ENCODE measurements at places on chromosomes 2 and 18.

- DNase-seq, result no peak
These were observed 401.3 kb upstream of the PIK3C3 start for GRCh38 chr18:41553716-41554115.

- no peak for DNase-seq
These were observed 46.8 kb upstream of the SMIM21 start for GRCh38 chr18:75474332-75474731.

GRCh38 chr2:128369602-128370467 lies 51.2 kb upstream of the HS6ST1 start:
- no peak for DNase-seq

GRCh38 chr18:22082408-22082807 lies 87.0 kb upstream of the GATA6 start:
- no peak for DNase-seq

- DNase-seq, result no peak
These were observed 35.2 kb upstream of the CNGA3 start for GRCh38 chr2:98311090-98311489.

DNA sequence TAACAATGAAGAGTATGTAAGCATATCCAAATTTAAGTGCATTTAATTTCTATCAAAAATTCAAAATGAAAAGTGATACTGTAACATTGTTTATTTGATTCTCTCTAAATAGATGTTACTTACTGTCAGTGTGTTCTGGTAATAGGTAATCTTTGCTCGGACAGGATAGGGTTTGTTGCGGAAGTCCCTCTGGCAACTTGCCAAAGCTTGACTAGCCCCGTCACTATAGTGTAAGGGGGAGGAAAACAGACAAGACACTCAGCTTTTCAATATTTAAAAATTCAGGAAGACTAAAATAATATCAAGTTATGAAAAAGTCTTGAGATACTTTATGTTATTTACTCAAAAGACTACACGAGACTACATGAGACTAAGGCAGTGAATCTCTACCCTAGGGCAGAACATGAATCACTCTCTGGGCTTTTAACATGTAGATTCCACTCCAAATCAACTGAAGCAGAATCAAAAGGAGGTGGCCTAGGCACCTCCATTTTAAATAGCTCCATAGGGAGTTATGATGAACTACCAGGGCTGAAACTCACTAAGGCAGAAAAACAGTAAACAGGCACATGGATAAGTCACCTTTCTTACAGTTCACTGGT lies 5.9 kb downstream of the LMAN1 start:
- DNase-seq, result no peak

GRCh38 chr2:43541165-43541564 lies 54.7 kb downstream of the THADA start:
- DNase-seq, result no peak

- no peak for DNase-seq
These were observed 54.4 kb downstream of the ANKMY1 start for GRCh38 chr2:240503375-240503774.

DNA sequence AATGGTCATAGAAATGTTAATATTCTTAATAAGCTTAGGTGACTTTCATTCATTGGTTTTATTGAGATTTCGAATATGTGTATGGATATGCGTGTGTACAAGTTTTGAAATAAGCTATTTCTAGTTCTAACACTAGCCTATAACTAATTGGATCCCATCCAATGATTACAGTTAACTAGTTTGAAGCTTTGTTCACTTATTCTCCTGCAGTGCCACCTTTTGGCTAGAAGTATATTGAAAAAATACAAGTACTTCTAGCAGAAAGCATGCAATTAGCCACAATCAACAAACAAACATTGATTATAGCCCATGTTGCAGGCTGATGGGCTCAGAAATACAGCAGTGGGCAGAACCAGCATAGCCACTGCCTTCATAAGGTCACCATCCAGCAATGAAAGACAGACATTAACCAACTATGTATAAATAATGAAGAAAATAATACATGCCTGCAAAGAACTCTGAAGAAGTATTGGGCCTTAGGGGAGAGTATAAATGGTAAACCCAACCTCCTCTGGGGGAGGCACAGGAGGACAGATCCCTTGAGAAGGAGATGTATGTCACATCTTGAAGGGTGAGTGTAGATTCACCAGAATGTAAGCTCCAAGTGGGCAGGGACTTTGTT lies 5.1 kb upstream of the PIEZO2 start:
- DNase-seq, result no peak

DNA sequence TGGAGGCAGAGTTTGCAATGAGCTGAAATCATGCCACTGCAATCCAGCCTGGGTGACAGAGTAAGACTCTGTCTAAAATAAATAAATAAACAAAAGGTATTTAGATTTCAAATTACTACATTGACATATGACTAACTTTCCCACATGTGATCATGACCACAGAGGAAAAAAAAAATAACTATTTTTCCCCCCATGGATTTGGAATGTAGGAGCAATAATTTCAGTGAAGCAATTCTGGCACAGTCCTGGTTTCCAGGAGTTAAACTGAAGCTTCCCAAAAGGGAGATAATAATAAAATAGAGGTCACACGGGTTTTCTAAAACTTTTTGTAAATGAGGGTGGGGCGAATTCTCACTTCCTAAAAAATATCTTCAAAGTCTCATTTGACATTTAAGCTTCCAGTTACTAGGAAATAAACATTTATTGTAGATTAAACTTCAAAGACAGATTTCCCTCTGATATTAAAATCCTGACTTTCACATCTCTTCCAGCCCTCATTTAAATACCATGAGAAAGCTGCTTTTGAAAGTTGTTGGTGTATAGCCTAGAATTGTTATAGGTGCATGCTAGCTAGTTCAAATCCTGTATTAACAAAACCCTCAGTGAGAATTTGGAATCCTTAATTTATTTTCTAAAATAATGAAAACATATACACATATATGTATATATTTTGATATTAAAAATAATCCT lies 20.7 kb downstream of the SLC19A3 start:
- no peak for DNase-seq

DNA sequence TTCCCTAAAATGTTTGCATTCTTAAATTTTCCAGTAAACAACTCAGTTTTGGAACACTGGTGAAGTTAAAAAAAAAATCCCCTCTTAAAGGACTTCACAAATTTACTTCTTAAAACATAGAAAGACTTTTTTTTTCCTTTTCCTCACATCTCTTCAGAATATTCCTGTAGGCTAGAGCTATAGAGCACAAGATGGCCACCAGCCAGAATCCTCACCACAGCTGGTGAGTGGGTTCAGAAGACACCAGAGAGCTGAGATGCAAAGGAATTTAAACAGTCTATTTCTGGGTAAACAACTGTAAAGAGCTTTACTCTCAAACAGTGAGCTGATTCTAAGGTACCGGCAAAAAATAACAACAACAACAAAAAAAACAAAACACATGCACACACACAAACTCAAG lies 252.8 kb downstream of the LRP1B start:
- no peak for DNase-seq

DNA sequence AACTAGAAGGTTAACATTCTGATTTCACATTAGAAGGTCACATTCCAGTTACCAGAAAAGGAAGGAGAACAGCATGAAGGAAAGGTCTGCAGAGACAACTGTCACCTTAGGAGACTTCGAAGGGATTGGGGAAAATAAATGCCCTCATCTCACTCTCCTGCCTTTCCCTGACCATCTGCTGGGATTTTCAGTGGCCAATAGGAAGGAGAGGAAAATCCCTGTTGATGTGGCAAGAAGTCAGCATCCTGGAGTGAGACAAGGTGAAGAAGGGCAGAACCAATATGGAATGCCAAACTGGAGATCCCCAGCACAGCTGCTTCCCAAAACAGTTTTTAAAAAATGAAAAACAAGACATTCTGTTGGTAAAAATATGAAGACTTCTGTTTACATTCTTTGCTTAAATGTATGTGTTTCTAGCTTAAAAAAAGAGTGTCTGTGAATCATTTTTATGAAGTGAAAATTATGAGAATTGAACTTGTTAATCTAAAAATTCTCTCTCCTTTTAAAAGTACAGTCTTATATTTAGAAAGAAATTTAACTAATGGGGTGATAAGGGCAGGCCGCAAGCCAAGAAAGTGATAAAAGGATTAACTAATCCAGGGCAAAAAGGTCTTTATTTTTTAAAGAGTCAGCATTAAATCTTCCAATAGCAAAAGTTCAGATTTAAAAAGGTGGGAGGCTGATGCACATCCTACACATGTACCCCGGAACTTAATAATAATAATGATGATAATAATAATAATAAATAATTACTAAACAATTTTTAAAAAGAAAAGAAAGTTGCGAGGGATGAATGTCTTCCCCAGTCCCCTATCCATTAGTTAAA lies 160.6 kb upstream of the DOK6 start:
- DNase-seq, result no peak

DNA sequence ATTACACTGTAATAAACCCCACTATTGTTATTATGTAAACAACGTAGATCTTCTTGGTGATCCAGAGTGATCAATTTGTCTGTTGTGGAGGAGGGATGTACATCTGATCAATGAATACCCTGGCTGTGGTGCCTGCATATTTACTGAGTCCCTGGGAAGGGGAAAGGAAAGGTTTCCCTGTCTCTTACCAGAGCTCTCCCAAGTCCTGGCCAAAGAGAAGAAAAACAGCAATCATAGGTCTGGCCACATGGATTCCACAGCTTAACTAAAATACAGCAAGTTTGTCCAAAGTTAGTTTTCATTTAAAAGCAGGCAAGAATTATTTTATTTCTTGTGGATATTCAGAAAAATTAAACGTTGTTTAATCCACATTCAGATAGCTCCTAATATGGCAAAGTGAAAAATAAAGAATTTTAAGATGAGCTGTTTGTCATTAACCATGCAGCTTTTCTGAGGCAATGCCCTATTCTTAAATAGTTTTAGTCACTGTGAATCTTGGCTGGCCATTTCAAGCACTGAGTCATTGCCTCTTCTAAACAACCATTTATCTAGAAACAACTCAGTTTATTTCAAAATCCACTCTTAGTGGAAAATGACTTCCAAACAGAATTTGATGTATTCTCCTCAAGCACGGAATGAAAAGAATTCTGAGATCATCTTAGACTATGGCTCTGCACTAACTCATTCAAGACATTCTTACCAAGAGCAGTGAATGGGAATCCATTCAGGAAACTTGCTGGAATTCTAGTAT lies 1004.4 kb upstream of the CDH2 start:
- no peak for DNase-seq

DNA sequence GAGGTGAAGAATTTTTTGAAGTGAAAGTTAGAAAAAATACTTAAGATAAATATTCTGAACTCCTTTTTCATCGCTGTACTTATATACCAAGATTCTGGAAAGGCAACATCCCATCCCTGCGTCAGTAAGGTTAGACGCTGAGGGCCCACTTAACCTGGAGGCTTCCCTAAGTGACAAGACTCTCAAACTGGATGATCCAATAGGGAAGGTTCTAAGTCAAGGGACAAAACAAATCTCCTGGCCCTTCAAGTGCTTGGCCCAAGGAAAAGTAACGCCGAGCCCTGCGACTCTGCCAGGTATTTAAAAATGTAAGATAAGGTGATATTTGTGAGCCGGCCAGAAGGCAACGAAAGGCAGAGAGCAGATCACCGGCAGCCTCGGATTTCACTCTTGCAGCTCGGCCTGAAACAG lies 1.3 kb downstream of the STK39 start:
- no peak for DNase-seq

DNA sequence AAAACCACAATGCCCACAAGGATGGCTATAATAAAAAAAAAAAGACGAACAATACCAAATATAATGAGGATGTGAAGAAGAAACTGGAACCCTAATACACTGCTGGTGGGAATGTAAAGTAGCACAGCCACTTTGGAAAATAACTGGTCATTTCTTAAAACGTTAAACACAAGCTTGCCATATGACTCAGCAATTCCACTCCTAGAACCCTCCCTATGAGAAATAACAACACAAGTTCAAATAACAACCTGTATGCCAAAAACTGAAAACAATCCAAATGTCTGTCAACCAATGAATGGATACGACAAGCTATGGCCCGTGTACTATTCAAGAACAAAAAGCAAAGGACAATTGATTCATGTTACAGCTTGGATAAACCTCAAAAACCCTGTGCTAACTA lies 7.0 kb upstream of the ALPK2 start:
- no peak for DNase-seq

GRCh38 chr2:111201214-111201613 lies 80.5 kb downstream of the BCL2L11 start:
- no peak for DNase-seq

GRCh38 chr18:37509600-37509999 lies 56.0 kb downstream of the CELF4 start:
- no peak for DNase-seq

- DNase-seq, result no peak
These were observed 59.6 kb downstream of the ZNF516 start for GRCh38 chr18:76435316-76435989.

DNA sequence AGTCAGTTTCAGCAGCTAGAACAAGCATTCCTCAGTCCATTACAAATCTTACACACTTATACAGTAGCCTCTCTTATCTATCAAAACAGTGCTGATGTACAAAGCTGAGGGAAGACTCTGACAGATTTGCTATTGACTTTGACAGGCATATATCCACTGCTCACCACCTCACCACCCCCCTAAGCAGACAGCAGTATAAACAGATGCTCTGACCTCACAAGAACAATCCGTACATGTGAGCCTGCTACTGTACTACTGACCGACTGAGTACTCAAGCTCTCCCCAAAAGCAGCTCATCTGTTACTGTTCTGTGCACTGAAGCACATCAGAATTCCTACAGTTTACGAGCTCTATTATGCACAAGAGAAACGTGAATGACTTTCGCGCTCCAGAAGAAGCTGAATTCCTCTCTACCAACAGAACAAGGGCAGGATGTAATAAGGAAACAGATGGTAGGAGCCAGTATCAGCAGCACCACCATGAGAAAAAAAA lies 95.6 kb upstream of the PDE1A start:
- DNase-seq, result no peak

Measured in caudate nucleus (tissue), 63 donors.